ENCODE measurements at places on chromosomes 6 and 20. TPM values are rescaled to one million over a fixed set of nuclear protein-coding genes. Genes with fewer than 3 reads are reported as not detected.

- DNase-seq, result no peak
- no peaks in the 10 kb centered on the region for H3K27me3 ChIP-seq
- H3K4me1 ChIP-seq, result peaks cover 1% of the 10 kb centered on the region
- H3K27ac ChIP-seq, result no peak overlapping the region
Measured at GRCh38 chr6:90162648-90163387, 133.8 kb downstream of the BACH2 start.

- H3K36me3 ChIP-seq, result no peaks in the 10 kb centered on the region
- H3K27ac ChIP-seq, result no peak overlapping the region
- no peak overlapping the region for H3K4me3 ChIP-seq
- H3K27me3 ChIP-seq, result no peaks in the 10 kb centered on the region
Measured at GRCh38 chr20:24590178-24590982, 121.0 kb downstream of the SYNDIG1 start.

GRCh38 chr6:105449756-105450390 is 47.0 kb upstream of the PREP start:
- no peaks in the 10 kb centered on the region for H3K36me3 ChIP-seq
- H3K27me3 ChIP-seq, result no peaks in the 10 kb centered on the region
- no peak overlapping the region for H3K27ac ChIP-seq
- no peak for DNase-seq
- H3K4me1 ChIP-seq, result peaks cover 1% of the 10 kb centered on the region

Gene PDE10A
- 17.1 TPM for total RNA-seq

Gene MYH7B
- total RNA-seq, result 0.57 TPM

- no peak overlapping the region for H3K27ac ChIP-seq
- no peaks in the 10 kb centered on the region for H3K27me3 ChIP-seq
- no peak overlapping the region for H3K4me3 ChIP-seq
- H3K4me1 ChIP-seq, result no peaks in the 10 kb centered on the region
Measured at GRCh38 chr6:134574491-134574890, 256.6 kb upstream of the SGK1 start.

Gene EMILIN3
- 0.72 TPM for total RNA-seq

Gene PCIF1
- total RNA-seq, result 33.3 TPM

- no peaks in the 10 kb centered on the region for H3K27me3 ChIP-seq
- no peak for DNase-seq
- H3K4me3 ChIP-seq, result no peak overlapping the region
- peaks cover 3% of the 10 kb centered on the region for H3K36me3 ChIP-seq
Measured at GRCh38 chr20:37776049-37776448, 82.2 kb downstream of the CTNNBL1 start.

DNA sequence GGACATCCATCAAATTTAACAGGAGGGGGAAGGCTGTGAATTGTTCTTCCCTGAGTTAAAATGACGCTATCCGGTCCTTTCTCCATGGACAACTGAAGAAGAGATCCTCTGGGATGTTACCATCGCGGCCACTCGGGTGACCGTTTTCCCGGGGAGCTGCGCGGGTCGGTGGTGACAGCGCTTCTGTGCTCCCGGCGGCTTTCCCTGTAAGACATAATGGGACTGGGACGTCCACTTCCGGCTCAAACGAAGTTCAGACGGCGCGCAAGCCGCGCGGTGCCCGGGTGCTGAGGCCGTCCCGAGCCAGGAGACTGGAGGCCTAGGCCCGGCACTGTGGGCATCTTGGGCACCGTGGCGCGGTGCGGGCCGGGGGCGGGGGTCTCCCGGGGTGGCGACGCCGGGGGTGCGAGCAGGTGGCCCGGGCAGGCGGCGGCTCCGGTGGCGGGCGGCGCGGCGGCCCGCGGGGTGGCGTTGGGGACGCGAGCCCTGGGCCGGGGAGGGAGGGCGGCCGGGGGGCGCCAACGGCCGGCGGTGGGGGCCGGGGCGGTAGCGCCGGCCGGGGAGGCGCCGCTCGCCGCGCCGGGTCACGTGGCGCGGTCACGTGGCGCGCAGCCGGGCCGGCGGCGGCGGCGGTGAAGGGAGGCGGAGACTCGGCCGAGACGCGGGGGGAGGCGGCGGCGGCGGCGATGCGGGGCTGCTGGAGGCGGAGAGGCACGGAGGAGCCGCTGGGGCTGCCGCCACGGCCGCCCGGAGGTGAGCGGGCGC is 63.6 kb downstream of the GTF2H5 start:
- H3K27ac ChIP-seq, result peak overlapping the region; percentile 86
- H3K4me1 ChIP-seq, result no peaks in the 10 kb centered on the region
- DNase-seq, result peak; percentile 91

DNA sequence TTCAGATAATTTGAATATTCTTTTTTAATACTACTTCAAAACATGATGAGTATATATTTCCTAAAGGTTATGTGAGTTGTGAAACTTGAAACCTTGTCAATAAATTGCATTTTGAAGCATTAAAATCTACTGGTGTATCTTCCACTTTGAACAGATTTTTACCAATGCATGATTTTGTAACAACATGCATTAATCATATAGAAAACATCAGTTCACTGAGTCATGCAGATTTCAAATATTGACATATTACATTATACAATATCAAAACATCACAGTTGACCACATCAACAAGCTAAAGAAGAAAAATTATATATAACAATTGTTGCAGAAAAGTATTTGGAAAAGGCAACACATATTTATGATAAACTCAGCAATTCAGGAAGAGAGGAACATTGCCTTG is 158.1 kb downstream of the WDR27 start:
- DNase-seq, result no peak
- no peaks in the 10 kb centered on the region for H3K36me3 ChIP-seq
- H3K4me3 ChIP-seq, result no peak overlapping the region
- no peak overlapping the region for H3K27ac ChIP-seq
- H3K4me1 ChIP-seq, result no peaks in the 10 kb centered on the region
- H3K27me3 ChIP-seq, result no peaks in the 10 kb centered on the region

Gene GPX5
- not detected for total RNA-seq

Gene ARHGAP18
- 16.3 TPM for total RNA-seq

Gene CSNK2A1
- total RNA-seq, result 73.5 TPM
